ENCODE measurements at places on chromosomes 12 and 14.

DNA sequence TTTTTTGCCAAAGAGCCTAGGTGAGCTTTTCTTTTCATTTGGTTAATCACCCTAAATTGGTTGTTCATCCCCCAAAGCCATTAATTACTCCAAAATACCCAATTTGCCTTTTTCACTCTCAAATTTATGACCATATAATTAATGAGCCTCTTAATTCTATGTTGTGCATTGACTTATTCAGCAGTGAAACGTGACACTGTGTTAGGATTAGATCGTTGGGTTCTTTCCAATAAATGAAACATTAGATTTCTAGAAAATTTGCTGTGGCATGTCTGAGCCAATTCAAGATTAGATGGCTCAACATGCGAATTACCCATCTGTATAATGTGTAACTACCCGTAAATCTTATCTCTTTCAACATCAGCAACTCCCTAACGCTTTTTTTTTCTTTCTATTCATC lies 273.4 kb downstream of the BMP4 start:
- DNase-seq, result no peak

- DNase-seq, result peak; percentile 46
Measured at GRCh38 chr14:56333359-56334292, 215.4 kb downstream of the PELI2 start.

- no peak for DNase-seq
Measured at GRCh38 chr12:108340037-108340436, 926 bp upstream of the CMKLR1 start.

DNA sequence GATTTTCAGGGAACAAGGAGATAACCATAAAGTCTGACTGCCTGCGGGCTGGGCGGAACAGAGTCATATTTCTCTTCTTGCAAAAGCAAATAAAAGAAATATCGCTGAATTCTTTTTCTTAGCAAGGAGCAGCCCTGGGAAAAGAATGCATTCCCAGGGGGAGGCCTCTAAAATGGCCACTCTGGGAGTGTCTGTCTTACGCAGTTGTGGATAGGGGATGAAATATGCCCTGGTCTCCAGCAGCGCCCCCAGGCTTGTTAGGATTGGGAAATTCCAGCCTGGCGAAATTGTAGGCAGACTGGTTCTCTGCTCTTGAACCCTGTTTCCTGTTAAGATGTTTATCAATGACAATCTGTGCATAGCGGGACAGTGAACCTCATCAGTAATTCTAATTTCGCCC lies 40.5 kb downstream of the PCNX1 start:
- no peak for DNase-seq

GRCh38 chr12:51108136-51108535 lies 24.7 kb upstream of the CSRNP2 start:
- DNase-seq, result no peak
